Fibroblast of skin of left biceps (primary cell): ENCODE measurements at places on chromosomes 7 and 10.

GRCh38 chr10:14408139-14408538 is 77.4 kb upstream of the FRMD4A start:
- no peak for DNase-seq

DNA sequence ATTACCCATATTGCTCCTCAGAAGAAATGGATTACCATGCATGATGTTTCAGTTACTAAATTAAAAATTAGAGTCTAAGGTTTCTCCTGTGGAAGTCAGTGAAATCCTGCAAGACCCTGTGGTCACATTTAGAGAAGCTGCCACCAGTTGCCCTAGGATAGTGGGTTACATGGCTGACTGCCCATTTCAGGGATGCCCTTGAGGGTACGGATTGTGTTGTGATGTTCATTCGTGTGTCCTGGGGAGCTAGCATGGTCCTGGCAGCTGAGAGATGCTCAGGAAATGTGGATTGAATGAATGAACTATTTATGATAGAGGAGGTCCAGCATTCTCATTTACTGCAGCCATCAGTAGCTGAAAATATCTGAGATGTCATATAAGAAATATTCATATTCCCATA is 55.1 kb downstream of the TMEM178B start:
- DNase-seq, result no peak

GRCh38 chr10:47047577-47048525 is 136.6 kb downstream of the PTPN20 start:
- no peak for DNase-seq

DNA sequence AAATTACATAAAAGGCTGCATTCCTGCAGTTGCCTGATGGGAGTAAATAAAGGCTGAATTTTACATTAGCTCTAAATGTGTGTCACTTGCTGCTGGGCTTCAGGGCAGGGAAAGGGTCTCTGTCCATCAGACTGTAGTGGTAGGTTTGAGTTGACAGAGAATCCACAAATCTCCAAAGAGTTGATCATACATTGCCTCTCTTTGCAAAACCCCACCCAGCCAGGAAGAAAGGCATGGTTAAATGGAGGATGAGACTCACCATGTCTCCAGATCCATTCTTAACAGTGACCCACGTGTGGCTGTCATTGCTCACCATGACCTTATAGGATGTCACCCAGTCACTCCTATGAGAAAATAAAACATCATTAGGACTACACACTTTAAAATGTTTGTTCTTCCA is 92.8 kb downstream of the CPXM2 start:
- DNase-seq, result no peak

GRCh38 chr10:8544057-8544380 is 489.5 kb downstream of the GATA3 start:
- DNase-seq, result no peak

GRCh38 chr10:115829521-115830205 is 443.3 kb downstream of the GFRA1 start:
- peak; percentile 46 for DNase-seq

GRCh38 chr7:124874644-124875163 is 54.9 kb downstream of the POT1 start:
- DNase-seq, result no peak

GRCh38 chr10:8554574-8554973 is 500.1 kb downstream of the GATA3 start:
- DNase-seq, result no peak

DNA sequence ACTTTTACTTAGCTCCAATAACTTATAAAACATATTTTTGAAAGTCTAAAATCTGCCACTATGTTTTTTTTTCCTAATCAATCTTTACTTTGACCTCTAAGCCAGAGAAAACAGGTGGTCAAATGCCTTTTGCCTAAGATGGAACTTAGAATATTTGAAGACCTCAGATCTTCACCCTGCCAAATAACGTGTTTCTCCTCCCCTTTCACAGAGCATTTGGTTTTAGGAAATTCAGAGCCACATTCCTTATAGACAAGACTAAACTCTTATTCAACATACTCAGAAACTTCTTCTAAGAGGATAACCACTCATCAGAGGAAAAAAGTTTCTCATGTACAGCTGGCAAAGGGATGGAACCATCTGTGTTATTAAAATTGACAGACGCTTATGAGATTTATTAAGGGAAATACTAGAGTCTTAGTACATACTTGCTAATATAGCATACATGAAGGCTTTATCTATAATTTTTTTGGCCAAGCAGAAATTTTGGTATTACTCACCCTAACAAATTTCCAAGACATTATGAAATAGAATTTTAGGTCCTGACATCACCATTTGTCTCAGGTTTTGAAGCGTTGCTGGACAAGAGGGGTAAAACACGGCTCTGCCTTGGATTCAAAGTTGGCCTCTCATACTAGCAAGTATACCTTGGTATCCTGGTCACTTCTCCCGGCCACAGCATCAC is 2.6 kb upstream of the EGFR start:
- DNase-seq, result no peak

GRCh38 chr10:61621605-61622051 is 41.1 kb upstream of the CABCOCO1 start:
- no peak for DNase-seq

- DNase-seq, result no peak
Observed at GRCh38 chr10:11197266-11197712, 179.6 kb downstream of the CELF2 start.

GRCh38 chr10:23610626-23611307 is 171.9 kb downstream of the OTUD1 start:
- DNase-seq, result no peak

DNA sequence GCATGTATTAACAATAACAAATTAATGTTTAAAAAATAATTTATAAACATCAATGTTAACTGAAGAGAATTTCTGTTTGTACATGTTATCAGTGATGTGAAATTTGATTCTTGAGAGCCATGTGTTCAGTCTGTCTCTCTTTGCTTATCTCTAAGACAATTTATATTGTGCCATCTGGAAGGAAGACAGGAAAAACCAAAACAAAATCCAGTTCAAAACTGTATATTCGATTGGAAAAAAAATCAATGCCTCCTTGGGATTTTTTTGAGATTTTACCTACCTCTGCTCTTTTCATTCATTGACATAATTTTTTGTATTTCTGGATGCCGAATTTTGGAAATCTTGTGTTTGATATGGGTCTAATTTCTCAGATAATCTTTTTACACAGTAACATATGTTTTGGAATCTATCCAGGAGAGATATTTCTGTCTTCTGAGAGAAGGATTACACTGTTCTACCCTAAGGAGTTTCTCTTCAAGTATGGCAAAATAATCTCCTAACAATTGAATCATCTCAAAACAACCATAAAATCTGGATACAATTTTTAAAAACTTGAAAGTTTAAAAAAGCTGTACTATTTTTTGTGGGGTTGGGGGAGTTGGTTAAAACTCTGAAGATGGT is 311.9 kb upstream of the GNAI1 start:
- no peak for DNase-seq

DNA sequence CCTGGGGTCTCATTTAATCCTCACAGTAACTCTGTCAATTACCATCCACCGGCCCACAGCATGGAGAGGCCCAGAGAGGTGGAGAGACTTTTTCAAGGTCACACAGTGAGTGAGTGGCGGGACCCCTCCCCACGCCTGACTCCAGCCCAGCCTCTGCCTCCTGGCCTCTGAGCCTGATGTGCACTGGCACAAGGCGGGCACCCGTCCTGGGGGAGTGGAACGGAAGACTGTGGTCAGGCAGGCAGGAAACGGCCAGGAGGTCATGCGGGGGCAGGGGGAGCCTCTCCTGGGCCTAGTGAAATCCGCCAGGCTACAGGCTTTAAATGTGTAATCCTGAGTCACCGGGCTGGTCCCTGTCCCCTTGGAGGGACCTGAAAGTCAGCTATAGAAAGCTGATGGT is 32.2 kb downstream of the ZCCHC24 start:
- no peak for DNase-seq

DNA sequence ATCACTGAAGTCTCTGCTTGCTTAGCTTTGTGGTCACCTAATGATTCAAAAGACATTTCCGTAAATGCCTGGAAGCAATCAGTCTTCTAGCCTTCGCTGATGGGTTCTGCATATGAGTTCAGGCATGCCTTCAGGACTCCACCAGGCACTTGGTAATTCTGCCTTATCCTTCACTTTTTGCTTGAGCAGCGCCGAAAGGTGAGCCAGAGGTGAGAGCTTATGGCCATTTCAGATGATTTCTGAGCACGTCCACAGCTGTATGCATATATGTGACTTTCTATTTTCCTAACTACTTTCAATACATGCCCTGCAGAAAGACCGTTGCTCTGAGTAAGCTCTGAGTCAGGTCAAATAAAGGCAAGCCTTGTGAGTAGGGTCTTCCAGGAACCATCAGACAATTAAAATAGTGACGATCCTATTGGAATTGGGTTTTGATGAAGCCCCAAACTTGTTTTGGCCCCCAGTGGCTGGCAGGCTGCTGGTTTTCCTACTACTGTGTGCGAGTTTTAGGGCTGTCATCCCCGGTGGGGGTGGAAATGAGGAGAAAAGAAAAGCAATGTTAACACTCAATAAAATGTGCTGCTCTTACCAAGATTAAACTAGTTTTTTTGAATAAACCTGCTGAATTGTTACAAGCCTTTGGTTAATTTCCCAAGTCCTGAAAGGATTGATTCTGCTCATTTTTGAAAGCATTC is 154.4 kb upstream of the AKR1E2 start:
- DNase-seq, result no peak

DNA sequence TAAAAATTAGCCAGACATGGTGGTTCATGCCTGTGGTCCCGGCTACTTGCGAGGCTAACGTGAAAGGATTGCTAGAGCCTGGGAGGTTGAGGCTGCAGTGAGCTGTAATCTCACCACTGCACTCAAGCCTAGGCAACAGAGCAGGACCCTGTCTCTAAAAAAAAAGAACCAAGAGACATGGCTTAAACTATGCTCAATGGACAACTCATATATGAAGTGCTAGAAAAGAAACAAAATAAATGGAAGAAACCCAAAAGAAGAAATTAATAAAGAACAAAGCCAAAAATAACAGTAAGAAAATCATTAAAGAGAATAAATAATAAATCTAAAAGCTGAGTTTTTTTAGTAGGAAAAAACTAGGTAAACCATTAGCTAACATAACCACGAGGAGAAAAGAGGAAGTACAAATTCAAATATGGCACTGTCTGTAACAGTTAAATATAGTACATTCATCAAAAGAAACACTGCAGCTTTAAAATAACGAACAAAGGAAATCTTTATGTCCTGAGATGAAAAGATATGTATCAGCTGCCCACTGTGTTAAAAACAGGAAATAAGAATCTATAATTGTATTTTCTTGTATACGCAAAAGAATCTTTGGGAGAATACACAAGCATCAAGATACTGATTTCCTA is 48.7 kb downstream of the UPF2 start:
- no peak for DNase-seq

DNA sequence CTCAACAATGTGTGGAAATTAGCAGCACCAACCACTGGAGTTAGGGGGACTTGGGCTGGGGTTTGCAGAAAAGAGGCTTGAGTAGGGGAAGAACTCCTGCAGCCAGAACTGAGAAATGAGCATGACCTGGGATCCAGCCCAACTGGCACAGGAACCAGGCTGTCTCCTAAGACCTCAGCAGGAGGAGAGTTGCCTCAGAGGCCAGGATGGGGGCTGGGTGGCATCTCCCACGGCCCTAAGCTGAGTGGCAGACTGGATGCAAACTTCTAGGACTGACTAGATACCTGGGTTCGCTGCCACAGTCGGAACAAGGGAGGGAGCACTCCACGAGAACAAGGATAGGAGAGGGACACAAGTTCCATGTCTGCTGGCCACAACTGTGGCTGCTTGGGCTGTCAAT is 62.6 kb downstream of the RNF32 start:
- DNase-seq, result no peak

DNA sequence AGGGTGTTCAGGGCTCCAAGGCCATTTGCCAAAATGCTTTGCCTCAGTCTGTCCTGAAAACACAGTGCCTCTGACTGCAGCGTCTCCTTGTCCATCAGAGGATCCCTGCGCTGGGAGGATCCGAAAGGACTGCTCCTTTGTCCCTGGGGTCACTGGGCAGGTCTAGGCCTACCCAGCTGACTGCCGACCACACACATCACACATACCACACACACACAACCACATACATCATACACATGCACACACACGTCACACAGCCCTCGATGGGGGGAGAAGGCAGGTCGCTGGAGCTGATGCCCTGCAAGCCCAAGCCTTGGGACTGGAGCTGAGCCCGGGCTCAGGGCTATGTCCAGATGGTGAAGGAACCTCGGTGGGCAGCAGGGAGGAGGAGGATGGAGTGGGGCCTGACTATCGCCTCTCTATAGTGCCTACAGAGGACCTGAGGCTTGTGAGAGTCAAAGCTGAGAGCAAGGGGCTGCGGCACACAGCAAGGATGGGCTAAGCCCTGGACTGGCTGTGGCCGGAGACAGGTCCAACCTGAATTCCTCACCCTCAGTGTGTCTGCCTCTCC is 29.1 kb downstream of the GPRIN2 start:
- no peak for DNase-seq

GRCh38 chr10:115830265-115830970 is 442.6 kb downstream of the GFRA1 start:
- DNase-seq, result peak; percentile 21

GRCh38 chr10:132487241-132488135 is 50.1 kb upstream of the INPP5A start:
- no peak for DNase-seq

DNA sequence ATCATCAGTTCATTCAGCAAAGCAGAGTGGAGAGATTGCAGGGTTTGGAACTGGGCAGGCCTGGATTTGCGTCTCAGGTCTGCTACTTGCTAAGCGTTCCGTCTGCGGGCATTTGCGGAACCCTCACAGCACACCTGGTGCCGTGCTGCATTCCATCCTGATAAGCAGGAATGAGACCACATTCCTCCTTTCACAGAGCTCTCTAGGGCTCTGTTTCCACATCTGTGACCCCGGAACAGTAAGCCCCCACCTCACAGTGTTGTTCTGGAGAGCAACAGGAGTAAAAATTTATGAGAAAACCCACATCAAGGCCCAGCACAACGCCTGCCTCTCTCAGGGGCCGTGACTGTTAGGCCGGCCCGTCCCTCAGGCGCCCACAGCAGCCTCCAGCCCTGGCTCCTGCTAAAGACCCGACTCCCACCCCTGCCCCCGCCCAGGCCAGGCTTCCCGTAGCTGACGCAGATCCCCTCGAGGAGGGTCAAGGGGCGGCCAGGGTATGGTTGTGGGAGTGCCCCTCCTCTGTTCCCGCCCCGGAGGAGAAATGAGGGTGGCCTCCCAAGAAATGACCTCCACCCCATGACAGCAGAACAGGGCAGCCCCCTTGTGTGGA is 128.9 kb downstream of the RGS10 start:
- DNase-seq, result no peak

- DNase-seq, result no peak
Observed at GRCh38 chr7:155702616-155703015, 58.2 kb downstream of the RBM33 start.

GRCh38 chr10:23373156-23373555 is 28.6 kb upstream of the C10orf67 start:
- DNase-seq, result no peak

DNA sequence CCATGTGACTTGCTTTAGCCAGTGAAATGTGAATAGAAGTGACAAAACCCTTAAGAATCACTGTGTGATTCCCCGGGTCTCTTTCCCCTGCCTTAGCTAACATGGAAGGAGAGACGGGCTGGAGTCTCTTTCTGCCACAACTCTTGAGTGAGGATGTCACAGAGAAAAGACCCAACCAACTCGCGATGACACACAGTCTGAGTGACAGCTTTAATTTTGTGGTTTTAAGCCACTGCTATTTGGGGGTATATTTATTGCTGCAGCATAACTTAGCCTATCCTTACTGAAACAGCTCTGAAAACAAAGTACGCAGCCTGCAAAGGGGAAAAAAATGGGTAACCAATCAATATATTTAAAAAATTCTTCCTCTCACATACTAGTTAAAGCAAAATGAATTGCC is 319.4 kb downstream of the CALN1 start:
- DNase-seq, result no peak

- peak; percentile 11 for DNase-seq
Observed at GRCh38 chr7:128904381-128905197, 5.9 kb downstream of the KCP start.
